Activated naive CD4-positive, alpha-beta T cell treated with anti-CD3 and anti-CD28 coated beads, Interleukin-2, amount 10 ng/mL, durations not matched to agents 5 hours and 36 hours (primary cell): ENCODE measurements at places on chromosomes 16 and 17. TPM values are rescaled to one million over a fixed set of nuclear protein-coding genes. Genes with fewer than 3 reads are reported as not detected.

The C16orf54 gene
- 115 TPM for total RNA-seq

The ZC3H7A gene
- 69.7 TPM for total RNA-seq

The RNF112 gene
- 0.53 TPM for total RNA-seq

The ZNF469 gene
- total RNA-seq = 0.51 TPM

The CPHXL2 gene
- not detected for total RNA-seq

The FBXL20 gene
- 15.8 TPM for total RNA-seq

The ARHGAP44 gene
- 0.30 TPM for total RNA-seq

The KCNG4 gene
- not detected for total RNA-seq

The STH gene
- total RNA-seq = not detected

The GRAP gene
- total RNA-seq = 43.4 TPM

The BCKDK gene
- 26.9 TPM for total RNA-seq

The TMIGD1 gene
- total RNA-seq = not detected

The PITPNM3 gene
- total RNA-seq = 0.60 TPM

The ZFHX3 gene
- 1.8 TPM for total RNA-seq

The MMP25 gene
- 35.5 TPM for total RNA-seq

The FLCN gene
- total RNA-seq = 56.0 TPM

The ZFPM1 gene
- total RNA-seq = 12.8 TPM

The TMEM106A gene
- 15.6 TPM for total RNA-seq

The MT1M gene
- not detected for total RNA-seq

The USP43 gene
- total RNA-seq = 0.07 TPM

The CCDC200 gene
- not detected for total RNA-seq

The NECAB2 gene
- total RNA-seq = not detected

The MIS12 gene
- 30.5 TPM for total RNA-seq

The WFDC1 gene
- 0.39 TPM for total RNA-seq

The EVI2A gene
- 103 TPM for total RNA-seq

The CMTM1 gene
- 11.7 TPM for total RNA-seq

The NPW gene
- total RNA-seq = 0.48 TPM
